Ureter (tissue), 1 donor: ENCODE measurements at places on chromosomes 6 and 20.
A peak's percentile ranks its signal among the peaks of the same experiment; 100 is the strongest.

GRCh38 chr6:154583546-154584188 is 73.2 kb upstream of the CNKSR3 start:
- DNase-seq: no peak

DNA sequence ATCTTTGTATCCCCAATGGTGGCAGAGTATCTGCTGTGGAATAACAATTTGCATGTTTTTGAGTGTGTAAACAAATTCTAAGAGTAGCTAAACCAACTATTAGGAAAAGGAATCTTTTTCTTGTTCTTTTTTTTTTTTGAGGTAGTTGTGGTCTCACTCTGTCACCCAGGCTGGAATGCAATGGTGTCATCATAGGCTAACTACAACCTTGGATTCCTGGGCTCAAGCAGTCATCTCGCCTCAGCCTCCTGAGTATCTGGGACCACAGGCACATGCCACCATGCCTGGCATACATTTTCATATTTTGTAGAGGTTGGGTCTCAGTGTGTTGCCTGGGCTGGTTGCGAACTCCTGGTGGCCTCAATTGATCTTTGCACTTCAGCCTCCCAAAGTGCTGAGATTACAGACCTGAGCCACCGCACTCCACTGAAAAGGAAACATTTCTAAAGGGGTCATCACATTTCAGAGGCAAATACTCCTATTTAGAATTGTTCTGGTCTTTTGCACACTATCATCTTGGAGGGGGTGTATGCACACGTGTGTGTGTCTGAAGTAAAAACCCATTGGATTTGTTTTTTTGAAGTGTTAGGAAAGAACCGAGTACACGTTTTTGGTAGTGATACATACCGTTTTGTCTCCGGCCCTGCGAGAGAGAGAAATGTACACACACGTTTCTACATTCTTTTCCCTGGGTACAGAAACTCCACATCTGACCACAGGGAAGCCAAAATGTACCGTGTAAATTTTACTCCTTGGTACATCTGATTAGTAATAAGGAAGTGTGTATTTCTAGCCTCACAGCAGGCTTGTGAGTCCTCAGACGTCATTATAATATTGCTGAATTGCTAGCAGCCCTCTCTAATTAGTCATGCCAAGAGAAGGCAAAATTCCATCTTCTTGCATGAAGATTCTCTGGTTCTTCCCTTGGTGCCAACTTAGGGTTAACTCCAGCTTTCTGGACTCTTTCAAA is 183.6 kb downstream of the JARID2 start:
- DNase-seq: no peak

GRCh38 chr6:168411130-168411529 is 29.9 kb upstream of the SMOC2 start:
- DNase-seq: no peak

DNA sequence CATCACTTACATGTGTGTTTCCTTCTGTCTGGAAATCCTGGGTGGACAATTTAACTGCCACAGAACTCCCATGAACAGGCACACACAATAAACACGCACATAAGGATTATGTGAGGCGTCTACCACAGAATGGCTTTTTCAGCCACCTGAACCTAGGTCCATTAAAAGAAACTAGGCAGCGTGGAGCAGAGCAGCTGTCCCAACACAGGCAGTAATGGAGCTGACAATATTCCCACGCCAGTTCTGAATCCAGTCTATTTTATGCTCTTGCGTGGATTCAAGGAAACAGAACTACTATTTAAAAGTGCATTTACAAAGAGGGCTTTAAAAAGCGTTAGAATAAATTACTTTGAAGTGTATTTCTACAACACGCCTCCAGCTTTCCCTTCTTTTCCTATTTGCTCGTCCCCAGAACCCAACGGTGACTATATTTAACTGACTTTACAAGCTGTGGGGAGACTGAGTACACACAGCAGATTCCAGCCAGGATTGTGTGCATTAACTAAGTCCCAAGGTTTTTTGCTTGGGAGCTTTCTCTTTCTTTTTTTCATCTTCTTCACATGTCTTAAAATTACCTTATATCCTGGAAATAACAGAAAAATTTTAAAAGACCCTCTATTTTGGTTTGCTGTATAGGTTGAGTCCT is 95.9 kb downstream of the GMDS start:
- no peak for DNase-seq

DNA sequence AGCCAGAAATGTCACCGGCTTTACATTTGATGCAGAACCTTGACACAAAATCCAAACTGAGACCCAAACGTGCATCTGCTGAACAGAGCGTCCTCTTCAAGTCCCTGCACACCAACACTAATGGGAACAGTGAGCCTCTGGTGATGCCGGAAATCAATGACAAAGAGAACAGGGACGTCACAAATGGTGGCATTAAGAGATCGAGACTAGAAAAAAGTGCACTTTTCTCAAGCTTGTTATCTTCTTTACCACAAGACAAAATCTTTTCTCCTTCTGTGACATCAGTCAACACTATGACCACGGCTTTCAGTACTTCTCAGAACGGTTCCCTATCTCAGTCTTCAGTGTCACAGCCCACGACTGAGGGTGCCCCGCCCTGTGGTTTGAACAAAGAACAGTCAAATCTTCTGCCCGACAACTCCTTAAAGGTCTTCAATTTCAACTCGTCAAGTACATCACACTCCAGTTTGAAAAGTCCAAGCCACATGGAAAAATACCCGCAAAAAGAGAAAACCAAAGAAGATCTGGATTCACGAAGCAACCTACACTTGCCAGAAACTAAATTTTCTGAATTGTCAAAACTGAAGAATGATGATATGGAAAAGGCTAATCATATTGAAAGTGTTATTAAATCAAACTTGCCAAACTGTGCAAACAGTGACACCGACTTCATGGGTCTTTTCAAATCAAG is 108.4 kb downstream of the RTN4IP1 start:
- no peak for DNase-seq

GRCh38 chr6:96528193-96528592 is 6.6 kb downstream of the UFL1 start:
- DNase-seq: no peak

DNA sequence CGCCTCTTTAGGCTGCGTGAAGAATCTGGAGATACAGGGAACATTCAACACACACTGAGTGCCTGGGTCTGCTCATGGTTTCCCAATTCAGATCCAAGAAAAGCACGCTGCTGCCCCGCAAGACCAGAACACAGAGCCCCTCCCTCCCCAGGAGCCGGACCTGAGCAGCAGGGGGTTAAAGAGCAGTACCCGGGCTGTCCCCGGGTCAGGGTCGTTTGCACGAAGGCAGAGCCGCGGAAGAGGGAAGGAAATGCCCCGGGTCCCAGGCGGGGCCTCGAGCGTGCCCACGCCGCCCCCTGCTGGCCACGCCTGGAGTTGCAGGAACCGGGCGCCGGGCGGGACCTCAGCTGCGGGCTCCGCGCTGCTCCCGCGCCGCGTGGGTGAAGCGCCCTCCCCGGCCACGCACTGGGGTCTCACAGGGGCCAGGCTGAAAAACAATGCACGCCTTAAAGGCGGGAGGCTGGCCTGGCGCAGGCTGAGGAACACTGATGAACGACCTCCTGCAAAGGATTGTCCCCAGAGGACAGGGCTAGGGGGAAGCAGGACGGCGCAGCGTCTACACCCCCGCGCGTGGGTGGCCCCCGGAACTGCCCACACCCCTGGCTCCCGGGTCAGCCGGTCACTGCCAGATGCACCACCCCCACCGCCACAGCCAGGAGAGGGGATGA is 48.9 kb downstream of the ANKRD60 start:
- peak; percentile 58 for DNase-seq

DNA sequence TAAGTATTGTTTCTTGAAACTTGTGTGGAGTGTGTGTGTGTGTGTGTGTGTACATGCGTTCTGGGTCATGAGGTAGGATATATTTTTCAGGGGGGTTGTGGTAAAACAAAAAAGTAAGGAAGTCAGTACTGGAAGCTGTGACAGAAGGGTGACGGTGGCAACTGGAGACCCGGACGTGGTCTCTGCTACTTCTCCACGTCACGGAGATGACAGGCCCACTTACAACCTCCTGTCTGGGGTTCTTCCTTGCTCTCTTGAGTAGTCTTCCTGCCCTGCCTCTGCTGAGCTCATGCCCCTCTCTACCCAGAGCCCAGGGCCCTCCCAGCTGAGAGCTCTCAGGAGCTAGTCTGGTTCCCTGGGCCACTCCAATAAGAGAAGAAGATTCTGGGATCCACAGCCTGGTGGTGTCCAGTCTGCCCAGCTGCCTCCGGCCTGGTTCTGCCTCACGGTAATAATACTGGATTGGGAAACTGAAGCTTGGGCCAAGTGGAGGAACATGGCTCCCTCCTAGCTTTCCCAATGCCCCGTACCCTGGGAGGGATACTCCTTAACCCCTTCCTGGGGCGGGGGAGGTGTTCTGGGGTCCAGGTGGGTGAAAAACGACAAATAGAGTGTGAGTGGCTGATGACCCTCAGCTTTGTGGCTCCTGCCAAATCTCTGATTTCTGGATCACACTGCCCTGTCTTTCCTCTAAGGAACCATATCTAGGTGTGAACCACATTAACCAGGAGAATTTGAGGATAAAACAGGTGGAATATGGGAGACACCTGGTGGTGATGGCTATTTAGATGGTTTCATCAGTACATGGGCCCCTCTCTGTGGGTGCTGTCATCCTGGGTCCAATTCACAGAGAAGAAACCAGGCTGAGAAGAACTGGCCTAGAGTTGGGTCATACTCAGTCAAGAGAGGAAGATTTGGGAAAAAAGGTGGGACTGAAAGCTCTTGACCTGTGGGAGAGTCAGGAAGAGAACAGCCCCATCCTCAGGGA is 27.2 kb downstream of the VEGFA start:
- no peak for DNase-seq

DNA sequence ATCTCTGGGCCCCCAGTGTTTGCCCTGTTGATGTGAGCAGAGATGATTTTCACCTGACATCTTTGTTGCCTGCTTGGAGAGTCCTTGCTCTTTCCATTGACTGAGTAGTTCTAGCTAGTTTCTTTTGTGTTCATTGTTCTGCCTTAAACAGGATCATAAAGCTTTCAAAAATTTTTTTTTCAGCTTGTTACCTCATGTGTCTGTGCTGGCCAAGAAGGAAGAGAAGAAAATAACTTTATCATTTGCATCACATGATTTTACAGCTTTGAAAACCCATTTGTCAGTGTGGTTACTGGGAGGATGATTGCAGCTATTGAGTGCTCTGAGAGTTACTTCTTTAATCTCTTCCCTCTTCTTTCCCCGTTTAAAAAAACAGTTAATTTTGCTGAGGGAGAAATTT is 16.0 kb downstream of the FOXO3 start:
- DNase-seq: no peak

DNA sequence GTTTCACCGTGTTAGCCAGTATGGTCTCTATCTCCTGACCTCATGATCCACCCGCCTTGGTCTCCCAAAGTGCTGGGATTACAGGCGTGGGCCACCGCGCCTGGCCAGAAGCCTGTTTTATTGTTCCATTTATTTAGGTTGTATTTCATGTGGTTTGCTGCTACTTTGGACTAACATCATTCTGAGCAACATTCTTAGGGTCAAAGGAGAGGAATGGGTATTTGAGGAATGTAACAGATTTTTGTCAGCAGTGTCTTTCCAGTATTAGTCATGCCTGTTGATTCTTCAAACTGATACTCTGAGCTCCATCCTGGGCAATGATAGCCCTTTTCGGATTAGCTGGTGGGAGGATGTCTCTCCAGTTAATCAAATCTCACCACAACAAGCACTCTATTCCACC is 213.0 kb upstream of the CITED2 start:
- no peak for DNase-seq
